ENCODE measurements at places on chromosomes 13 and 19. TPM values are rescaled to one million over a fixed set of nuclear protein-coding genes. Genes with fewer than 3 reads are reported as not detected.
A peak's percentile ranks its signal among the peaks of the same experiment; 100 is the strongest.

NTF4 gene
- 11.8 TPM for total RNA-seq

PSG1 gene
- total RNA-seq: not detected

GRCh38 chr13:99966064-99966805 is 5.3 kb downstream of the ZIC5 start:
- DNase-seq: no peak

DNA sequence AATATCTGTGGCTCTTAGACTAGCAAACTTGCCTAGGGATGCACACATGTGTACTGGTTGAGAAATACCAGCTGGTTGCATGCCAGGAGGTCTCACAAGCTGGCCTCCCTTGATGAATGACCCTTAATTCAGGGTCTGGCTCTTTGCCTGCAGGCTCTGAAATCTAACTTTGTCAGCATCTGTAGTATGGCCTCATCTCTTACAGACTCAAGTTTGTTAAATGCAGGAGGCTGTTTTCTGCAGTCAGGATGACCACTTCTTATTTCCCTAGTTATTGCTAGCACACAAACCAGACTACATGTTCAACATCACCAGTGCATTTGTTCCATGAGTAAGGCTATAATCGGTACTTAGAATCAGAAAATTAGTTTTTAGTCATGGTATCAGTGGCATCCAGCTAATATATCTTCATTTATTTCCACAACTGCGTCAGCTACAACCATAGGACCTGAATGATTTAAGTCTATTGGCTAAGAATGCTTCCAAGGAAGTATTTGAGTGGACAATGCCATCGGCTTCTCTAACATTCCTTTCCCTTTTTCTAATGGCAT is 23.3 kb upstream of the POSTN start:
- DNase-seq: no peak

GRCh38 chr19:38686530-38686888 is 39.1 kb downstream of the ACTN4 start:
- DNase-seq: no peak

- no peak for DNase-seq
Measured at GRCh38 chr19:17358395-17358794, 18.7 kb downstream of the PLVAP start.

- DNase-seq: no peak
Measured at GRCh38 chr19:33689138-33689746, 67.5 kb downstream of the CHST8 start.

DNA sequence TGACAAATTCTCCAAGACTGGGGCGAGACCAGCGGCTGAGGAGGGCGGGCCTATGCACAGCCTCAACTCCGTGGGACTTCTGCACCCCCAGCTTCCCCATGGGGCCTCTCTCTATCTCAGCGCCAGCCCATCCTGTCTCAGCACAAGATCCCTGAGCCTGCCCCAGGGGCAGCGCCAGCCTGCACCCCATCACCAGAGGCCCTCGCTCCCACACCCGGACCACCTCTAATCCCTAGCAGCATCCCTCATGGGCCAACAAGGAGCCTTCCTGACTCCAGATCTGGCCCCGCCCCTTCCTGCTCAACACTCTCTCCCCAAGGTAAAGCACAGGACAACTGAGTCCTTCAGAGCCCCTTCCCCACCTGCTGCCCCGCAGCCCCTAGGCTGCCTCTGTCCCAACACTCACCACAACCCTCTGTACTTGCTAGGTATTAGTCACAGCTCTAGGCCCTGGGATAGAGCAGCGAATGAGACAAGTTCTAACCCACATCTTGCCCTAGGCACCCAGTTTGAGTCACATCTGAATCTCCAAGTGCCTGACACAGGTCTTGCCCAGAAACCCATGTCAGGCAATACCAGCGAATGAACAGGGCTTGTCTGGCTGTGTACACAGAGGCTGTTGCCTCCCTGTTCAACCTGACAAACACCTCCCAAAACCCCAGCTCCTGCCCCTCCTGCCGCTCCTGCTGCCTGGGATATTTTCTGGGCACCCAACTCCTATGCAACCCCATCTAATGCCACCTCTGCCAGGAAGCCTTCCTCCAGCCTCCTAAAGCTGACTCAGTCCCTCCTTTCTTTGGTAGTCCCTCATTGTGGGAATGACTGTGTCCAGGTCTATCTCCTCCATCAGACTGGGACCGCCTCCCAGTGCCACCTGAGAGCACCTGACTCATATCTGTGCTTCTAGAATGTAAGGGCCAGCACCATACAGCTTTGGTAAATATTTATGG is 18.6 kb downstream of the GRIK5 start:
- DNase-seq: no peak

DNA sequence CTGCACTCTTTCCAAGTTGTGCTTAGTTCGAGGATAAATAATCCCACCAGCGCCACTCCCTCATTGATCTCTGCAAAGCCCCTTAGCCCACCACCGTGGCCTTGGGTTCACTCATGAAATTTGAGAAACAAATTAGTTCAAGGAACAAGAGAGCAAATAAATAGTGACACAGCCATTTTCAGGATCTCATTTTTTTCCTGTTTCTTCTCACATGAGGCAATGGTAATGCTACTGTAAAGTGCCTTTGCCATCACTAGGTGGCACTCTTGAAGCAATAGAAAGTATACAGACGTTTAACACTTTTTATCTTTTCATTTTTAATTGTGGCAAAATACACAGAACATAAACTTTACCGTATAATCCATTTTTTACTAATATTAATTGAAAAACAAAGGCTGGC is 76.8 kb upstream of the ZNF835 start:
- peak; percentile 30 for DNase-seq

DNA sequence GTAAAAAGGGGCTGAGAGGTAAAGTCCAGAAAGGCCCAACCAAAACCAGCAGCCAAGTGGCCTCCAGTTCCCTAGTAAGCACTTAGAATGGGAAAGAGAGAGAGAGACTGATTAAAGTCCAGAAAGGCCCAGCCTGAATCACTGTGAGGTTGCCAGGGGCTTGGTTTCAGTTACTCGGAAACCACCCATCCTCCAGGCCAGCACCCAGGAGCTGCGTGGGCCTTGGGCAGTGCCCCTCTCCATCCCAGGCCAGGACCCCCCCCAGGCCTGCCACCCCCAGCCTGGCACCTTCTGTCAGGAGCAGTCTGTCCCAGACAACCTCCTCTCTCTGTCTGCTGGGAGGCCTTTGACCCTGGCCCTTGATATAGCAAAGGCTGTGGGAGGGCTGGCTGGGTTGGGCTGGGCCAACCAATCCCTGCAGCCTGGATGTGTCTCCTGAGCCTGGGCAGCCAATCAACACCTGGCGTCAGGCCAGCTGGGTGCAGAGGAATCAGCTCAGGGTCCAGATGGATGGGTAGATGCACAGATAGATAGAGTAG is at the start of gene CYP4F2:
CYP4F2 (minus strand) TSS at position 337 of the 539 bp plus-strand sequence. CDS start 463 bp downstream, outside the sequence.
- DNase-seq: no peak

GRCh38 chr19:2683430-2684003 is 19.0 kb downstream of the GNG7 start:
- DNase-seq: no peak

DNA sequence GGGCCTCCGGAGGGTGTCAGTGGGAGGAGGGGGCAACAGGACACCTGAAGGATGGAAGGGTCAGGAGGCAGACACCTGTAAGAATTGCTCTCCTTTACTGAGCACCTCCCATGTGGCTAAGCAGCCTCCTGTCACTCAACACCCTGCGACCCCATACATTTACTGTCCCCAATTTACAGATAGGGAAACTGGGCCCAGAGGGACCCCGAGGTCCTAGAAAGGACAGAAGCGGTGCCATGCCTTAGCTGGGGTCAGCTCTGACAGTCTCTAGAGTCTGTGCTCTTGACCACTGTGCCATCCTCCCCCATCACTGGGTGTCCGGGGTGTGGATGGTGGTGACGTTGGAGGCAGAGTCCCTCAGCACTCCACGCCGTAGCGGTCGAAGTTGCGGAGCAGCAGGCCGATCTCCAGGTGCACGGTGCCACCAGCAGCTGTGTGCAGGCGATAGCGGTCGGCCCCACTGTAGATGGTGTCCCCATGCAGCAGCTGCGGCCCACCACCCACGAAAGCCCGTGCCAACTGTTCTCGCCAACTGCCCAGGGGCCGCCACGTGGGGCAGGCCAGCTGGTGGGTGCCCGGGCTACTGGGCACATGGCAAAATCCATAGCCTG is 726 bp upstream of the TGFB1 start:
- no peak for DNase-seq

GRCh38 chr19:30235946-30236345 is 136.2 kb upstream of the ZNF536 start:
- no peak for DNase-seq

DNA sequence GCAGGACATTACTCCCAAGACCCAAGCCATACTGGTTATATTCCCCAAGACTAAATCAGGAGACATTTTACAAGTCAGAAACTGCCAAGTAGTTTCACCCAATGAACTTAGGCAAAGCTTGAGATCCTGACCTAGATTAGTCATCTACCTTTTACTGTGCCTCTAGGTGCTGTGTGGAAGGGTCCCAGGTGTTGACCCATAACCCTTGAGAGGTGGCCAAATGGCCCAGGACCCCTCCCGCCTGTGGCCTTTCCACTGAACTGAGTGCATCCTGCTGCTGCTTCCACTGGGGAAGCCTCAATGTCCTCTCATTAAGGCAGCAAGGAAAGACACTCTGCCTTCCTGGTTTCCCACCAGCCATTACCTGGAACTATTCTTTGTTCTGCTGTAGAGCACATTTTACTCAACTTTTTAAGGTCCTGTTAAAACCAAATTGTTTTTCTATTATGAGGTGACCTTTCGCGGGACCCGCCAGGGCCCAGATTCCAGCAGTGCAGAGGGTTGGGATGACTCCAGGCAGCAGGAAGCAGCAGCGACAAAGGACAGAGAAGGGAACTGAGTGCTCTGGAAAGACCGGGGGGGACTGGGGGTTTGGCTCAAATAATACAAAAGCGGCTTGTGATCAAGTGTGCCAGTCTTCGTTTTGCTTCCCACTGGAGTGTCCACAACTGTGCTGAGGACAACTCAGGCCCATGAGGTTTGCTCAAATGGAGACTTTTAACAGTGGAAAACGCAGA is 27.1 kb downstream of the ANKRD10 start:
- DNase-seq: no peak

All from cardiac muscle cell (in vitro differentiated cells and primary cell).